ENCODE measurements at places on chromosomes 2 and 18.
A peak's percentile ranks its signal among the peaks of the same experiment; 100 is the strongest.

- DNase-seq, result no peak
These were observed 373.9 kb downstream of the PTPRM start for GRCh38 chr18:7940971-7941370.

DNA sequence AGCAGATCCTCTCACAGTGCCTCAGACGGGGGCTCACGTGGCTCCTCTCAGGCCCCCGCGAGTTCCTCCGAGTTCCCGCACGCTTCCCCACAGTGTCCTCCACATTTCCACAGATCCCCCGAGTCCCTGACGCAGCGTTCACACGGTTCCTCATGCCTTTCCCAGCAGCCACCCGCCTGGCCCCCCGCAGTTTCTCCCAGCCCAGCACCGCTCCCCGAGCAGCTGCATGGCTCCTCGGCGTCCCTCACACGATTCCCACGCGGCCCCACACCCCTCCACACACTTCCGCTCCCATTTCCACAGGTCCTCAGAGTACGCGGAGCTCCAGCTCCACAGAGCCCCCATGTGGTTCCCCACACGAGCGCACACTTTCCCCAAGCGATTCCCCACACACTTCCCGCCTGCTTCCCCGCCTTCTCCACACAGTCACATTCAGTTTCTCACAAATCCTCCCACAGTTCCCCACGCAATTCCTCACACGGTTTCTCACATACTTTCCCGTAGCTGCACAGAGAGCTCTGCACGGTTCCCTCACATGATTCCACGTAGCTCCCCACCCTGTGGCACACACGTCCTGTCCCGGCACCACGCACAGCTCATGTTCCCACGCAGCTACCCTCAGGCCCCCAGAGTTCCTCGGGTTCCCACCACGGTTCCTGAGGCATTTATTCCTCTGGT, 39.9 kb downstream of the KIF1A start:
- no peak for DNase-seq

- DNase-seq, result no peak
These were observed 439 bp upstream of the PLEKHH2 start for GRCh38 chr2:43636621-43637020.

- no peak for DNase-seq
These were observed 18.2 kb upstream of the CRIM1 start for GRCh38 chr2:36337354-36337753.

DNA sequence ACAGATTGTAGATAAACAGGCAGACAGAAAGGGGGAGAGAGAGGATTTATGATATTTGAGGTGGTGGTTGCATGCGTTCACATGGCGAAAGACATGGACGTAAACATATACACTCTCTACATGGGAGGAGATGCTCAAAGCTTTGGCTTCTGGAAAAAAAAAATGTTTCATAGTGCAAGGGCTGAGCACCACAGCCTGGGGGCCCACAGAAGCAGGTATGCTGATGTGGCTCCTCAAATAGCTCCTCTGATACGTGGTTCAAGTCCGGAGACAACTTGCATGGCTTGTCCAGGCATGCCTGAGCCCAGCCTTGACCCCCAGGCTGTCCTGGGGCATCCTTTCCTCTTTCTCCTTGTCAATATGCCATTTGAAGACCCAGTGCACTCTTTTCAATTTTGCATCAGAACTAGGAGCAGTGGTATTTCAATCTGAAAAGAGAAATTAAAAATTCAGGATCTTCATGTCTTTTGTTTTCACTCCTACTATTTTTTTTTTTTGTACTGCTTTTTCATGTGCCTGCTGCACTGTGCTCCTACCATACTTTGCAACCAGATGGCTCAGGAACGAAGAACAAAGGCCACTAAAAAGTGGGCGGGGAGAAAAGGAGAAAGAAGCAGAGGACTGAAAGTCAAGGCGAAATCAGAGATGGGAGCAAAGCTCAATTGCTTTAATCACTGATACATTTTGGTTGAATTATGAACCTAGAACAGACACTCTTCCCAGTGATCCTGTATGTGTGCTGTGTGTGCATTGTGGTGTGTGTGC, 495.7 kb upstream of the TCF4 start:
- DNase-seq, result no peak

DNA sequence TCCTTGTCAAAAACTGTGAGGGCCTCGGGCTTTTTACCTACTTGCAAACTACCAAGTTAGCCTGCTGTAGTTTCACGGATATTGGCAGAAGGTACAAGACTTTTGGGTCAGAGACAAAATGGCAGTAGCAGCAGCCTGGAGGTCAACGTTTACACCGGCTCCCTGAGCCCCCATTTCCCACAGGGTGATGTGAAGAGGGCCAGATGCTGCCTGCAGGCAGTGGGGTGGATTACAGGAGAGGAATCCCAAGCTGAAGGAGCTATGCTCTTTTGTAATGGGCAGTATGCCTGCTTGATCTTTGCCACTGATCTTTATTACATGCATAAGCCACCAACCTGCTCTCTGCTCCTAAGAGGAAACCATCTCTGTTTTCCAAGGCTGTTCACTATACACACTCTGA, 29.5 kb upstream of the SP5 start:
- peak; percentile 42 for DNase-seq

DNA sequence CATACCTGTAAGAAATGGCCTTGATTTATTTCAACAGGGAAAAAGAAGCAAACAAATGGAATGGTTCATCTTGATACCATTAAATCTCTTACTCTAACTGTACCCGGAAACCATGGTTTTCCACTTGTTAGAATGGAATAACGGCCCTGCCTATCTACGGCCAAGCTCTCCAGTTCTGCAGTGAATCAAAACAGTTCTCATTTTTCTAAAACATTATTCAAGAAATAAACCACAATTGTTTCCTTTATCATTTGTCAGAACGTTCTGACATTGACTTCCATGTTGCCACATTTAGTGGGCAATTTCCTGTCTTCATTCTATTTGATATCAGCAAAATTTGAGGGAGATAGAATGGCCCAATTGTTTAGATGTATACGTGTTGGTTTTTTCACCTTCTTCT, 118.8 kb upstream of the CDH19 start:
- DNase-seq, result no peak

DNA sequence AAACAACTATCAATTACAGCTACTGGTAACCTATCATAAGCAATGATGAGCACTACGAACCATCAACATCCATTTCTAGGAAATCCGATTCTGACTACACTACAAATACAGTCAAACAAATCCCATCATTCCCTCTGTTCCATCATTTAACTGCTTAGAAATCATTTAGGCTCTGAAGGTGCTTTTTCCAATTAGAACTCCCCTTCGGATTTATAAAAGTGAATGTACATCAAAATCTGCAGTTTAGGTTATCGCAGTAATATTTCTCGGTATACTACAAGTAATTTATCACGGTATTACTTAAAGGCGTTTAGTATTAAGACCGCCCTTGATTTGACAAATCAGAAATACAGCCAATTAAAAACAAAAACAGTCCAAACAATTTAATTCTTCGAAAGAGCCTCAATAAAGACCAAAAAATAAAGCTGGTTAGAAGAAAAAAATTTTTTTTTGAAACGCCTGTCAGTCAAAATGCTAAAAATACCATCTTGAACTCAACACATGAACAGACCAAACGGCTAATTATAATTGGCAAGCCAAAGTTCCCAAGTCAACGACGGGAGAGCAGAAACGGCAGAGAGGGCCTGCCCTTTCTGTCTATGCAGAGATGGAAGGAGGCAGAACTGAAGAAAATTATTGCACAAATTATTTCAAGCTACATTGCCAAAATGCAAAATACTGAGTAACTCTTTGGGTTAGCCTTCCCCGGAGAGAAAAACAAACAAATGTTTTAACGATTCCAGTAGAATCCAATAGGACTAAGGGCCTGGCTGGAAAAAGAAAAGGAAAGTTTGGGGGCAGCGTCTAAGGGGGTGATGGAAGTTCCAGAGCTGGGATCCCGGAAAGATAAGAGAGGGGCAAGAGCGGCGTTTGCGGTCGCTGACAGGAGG, 1.2 kb downstream of the VPS54 start:
- no peak for DNase-seq

GRCh38 chr2:197889041-197889440, 84.6 kb downstream of the PLCL1 start:
- DNase-seq, result no peak

GRCh38 chr2:237185553-237185925, 99.8 kb downstream of the COPS8 start:
- DNase-seq, result no peak

DNA sequence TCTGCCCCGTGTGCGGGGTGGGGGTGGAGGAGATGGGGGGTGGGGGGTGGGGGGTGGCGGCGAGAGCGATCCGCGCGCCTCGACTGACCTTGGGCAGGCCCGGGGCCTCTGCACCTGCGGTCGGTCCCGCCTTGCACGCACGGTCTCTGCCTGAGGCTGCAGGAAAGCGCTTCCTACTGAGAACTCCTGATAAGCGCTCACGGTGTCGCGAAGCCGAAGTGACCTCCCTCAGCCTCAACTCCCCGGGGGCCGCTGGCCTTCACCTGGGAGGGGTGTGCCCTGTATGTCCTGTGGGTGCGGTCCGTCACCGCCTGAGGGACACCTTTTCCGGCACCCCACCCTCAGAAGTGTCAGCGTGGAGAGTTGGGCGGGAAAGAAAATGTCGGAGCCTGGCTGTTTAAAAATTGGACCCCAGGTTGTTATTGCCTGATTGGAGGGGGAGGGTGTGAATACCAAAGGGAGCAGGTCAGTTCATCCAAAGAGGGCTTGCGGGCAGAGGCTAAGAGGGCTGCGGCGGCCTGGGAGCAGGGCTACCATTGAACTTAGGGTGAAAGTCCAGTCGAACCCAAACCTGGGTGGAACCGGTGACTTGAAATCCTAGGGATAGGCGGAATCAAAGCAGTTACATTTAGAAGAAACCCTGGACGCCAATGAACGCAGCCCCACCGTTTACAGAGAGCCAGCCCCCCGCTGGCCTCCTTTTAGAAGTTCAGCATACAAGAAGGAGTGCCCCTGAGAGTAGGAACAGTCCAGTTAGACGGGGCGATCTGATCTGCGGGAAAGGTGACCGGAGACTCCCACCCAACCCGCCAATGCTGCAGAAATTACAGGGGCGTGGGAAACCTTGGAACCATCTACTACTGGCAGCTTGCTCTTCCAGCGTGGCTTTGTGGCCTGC, 1.2 kb downstream of the MAL start:
- DNase-seq, result peak; percentile 57

GRCh38 chr2:217650716-217651360, 352.0 kb downstream of the TNS1 start:
- no peak for DNase-seq

Data from glutamatergic neuron (in vitro differentiated cells).